A549 (cell line): ENCODE measurements at places on chromosomes 3 and 15.

DNA sequence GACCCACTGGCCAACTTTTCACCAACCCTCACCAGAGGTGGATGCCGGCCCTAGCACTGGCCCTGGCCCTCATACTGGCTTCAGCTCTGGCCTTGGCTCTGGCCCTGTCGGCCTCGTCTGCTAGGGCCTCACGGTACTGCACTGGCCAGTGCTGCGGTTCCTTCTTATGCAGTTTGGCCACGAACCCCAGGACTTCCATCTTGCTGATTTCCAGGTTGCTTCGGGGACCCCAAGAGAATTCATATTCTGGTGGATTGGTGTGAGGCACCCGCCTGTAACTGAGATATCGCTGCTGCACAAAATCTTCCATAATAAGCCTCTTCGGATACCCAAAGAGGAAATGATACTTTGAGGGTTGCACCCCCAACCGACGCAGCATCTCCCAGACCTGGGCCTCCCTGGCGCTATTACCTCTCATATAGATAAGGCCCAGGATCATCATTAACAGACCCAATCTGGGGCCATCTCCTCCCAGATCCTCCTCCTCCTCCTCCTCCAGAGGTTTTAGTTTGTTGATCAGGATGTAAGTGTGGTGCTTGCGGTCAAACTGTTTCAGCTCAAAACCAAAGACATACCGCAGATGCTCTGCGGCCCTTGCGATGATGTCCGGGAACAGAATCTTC is 883 bp downstream of the MAGEF1 start:
- DNase-seq: no peak

DNA sequence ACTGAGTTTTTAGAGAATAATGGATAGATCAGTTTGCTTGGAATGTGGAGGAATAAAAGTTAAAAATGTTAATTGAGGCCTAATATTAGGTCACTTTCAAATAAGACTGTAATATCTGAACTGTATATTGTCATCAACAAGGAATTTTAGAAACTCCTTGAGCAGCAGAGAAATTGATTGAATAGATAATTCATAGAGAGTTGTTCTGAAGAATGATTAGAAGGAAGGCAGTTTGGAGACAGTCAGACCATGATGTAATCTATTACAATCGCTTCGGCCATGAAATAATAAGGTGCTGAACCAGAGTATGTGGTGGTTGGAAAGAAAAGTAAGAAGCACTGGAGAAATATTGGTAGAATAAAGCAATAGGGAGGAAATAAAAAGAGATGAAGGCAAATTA is 15.7 kb downstream of the ECT2 start:
- DNase-seq: no peak

DNA sequence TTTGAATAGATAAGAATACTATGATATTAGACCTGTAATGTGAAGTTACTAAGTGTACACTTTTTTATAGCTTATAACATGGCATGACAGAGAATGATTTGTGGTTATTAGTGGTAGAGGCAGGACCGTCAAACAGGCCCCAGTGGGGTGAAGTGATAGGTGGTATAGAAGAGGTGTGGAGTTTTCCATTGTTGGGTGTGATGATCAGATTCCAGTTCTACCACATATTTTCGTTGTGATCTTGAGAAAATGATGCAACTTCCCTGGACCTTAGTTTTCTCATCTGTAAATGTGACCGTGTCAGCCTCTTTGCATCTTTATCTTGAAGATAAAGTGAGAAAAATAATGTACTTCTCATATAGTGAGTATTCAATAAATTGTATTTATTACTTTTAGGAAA is 30.3 kb upstream of the UTS2B start:
- DNase-seq: no peak

GRCh38 chr15:91235376-91235775 is 135.3 kb downstream of the SV2B start:
- no peak for DNase-seq

DNA sequence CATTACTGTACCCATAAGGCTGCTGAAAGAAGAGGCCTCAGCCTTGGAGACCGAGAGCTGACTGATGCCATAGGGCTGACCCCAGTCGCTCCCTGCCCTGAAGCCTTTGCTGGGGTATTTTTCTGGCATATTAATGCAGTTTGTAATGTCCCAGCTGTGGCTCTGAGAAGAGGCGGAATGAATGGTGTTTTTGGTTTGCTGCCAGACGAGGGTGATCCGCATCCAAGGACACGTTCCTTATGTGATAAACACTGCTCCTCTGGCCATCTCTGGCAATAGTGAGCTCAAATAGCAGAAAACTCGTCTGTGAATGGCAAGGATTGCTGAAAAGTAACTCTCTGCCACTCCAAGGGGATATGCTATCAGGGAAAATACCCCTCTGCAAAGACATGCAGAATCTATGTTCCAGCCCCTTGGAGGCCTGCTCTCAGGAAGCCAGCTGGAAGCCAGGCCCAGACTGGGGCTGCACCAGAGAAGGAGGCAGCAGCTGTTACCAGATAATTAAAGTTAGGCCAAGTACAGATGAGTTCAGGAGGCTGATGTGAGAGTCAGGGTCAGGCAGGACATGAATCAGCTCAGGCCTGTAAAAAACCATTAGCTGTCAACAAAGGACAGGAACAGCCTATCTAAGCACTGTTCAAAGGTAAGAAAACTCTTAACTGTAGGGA is 28.9 kb upstream of the KLHL6 start:
- no peak for DNase-seq

- DNase-seq: no peak
Observed at GRCh38 chr3:196202516-196202970, 8.7 kb downstream of the ZDHHC19 start.
